ENCODE measurements at places on chromosomes 2 and 18.

DNA sequence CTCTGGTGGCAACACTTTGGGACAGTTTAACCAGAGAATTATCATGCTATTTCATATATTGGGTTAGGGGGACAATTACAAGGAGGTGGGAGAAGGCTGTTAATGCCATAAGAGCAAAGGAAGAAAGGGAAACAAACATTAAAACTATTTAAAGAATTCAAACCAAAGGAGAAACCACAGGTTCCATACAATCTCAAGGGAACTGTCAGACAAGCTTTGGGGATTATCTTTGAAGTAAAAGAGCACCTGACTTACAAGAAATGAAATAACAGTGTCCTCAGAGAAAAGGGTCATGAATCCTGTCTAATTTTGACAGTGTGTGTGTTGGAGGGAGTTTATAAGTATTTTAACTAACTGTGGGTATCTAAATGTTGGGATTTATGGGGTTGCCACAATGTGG, 44.4 kb downstream of the CERS6 start:
- DNase-seq, result no peak

- DNase-seq, result no peak
These were observed 400.3 kb upstream of the SMIM21 start for GRCh38 chr18:75827751-75828287.

GRCh38 chr2:10490806-10491291, 42.7 kb upstream of the ODC1 start:
- no peak for DNase-seq

GRCh38 chr2:174615871-174616436, 18.4 kb upstream of the WIPF1 start:
- DNase-seq, result no peak

GRCh38 chr2:239910404-239910803, 114.7 kb downstream of the NDUFA10 start:
- no peak for DNase-seq

- no peak for DNase-seq
These were observed 39.6 kb downstream of the ZFP36L2 start for GRCh38 chr2:43186679-43187374.

DNA sequence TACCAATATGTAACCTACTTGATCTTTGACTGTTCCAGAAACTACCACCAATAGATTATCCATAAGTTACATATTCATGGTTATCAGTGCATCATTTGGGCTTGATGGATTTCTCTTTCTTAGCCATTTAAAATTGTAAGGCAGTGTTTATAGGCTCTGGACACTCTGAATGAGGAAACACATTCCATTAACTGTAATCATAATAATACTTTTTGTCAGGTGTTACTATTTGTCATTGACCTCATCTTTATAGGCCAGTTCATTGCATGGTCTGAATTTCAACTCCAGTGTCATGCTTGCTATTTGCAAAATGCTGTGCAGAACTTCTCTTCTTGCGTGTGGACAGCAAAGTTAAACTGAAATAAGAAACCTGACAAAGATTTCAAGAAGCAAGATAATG, 1340.2 kb upstream of the ZEB2 start:
- DNase-seq, result no peak

- DNase-seq, result no peak
These were observed 34.4 kb upstream of the RPL37A start for GRCh38 chr2:216464104-216464720.

DNA sequence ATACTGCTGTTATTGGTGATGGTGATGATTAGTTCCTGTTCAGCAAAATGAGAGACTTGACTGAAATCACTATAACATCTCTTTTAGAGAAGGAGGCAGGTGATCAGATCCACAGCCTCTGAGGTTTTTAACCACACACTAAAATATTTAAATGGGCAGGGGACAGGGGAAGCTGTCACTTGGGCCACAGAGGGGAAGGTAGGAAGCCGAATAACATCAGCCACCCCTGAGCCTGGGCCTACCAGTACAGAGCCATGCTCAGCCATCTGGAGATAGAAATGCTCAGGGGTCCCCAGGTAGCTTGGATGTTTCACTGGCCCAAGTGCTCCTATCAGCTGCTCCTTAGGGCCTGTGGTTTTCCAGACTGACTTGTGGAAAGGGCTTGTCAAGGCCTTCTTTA, 122.3 kb downstream of the MRO start:
- DNase-seq, result no peak

DNA sequence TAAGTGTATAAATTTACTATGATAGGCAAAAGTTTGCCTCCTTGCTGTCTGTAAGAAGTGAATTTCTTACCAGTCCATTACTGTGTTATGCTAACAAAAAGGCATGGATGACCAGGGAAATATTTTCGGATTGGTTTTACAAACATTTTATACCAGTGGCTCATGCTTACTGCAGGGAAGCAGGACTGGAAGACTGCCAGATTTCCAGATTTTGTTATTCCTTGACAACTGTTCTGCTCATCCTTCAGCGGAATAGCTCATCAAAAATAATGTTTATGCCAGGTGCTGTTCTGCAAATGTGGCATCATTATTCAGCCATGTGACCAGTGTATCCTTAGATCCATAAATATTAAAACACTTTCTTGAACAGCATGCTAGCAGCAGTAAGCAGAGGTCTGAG, 40.4 kb upstream of the NETO1 start:
- no peak for DNase-seq

DNA sequence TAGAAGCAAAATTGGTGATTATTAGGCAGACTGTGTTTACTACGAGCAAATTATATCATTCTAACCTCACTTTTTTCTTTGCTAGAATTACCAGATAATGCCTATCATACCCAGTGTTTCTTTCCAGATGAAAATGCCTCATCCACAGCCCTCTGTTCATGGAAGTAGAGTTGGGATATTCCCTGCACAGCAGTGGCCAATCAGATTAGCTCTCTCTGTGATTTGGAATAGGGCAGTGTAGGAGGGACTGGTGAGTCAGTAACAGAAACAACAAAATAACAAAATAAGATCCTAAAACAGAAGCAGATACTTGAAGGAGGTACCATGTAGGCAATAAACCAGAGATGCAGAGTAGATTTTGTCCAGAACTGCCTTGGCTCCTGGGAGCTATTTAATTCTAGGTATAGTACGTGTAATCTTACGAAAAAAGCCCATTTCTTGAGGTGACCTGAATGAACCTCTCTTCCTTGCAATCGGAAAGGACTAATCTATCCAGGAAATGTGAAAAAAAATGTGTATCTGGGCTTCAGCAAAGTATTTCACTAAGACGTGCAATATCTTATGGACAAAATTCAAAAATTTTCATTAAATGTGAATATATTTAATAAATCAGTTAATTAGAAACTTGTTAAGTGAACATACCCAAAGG, 18.4 kb upstream of the TMEM17 start:
- DNase-seq, result no peak

GRCh38 chr18:10320791-10321190, 133.6 kb upstream of the APCDD1 start:
- DNase-seq, result no peak

GRCh38 chr2:198055716-198056115, 251.3 kb downstream of the PLCL1 start:
- DNase-seq, result no peak

- DNase-seq, result no peak
These were observed 313.0 kb upstream of the SLC39A10 start for GRCh38 chr2:195343942-195344530.

- DNase-seq, result no peak
These were observed 30.2 kb downstream of the PKP4 start for GRCh38 chr2:158486970-158487325.

DNA sequence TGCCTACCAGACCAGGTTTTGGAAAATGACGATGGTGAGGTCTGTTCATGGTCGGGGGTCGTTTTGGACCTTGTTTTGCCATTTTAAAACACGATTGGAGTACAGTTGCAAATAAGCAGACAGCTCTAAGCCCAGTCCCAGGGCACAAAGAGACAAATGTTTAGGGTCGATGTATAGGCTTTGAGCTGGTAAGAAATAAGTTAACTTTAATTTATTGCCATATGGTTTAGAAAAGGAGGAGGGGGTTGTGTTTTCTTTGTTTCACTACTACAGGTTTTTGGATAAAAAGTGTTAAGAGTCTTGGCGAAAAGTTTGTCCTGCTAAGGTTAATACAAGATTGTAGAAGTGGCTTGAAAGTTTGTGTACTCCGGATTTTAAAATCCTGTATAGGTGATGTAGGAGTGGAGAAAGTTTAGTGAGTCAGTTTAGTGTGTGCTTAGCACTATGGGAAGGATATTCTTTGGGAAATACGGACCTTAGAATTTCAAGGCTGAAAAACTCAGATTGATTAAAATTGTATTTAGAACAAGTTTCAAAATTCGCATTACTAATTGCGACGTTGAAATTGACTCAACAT, 1.3 kb downstream of the KCMF1 start:
- DNase-seq, result no peak

DNA sequence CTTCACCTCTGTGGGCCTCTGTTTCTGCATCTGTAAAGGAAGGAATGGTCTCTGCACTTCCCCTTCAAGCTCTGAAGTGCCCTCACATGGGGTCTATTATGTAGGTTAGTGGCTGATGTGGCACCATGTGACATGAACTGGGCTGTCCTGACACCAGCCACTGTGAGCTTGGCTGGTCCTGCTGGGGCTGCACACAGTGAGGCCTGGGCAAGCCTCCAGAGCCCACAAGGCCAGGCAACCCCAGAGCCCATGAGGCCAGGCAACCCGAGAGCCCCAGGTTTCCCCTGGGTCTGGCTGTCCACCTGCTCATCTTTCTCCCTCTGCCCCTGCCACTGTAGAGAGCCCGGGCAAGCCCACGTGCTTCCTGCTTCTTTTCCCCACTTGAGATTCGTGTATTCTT, 150.1 kb upstream of the SMAD2 start:
- no peak for DNase-seq

- DNase-seq, result no peak
These were observed 8.8 kb upstream of the RAPH1 start for GRCh38 chr2:203543898-203544328.

GRCh38 chr2:101930019-101930418, 61.7 kb upstream of the IL1R2 start:
- no peak for DNase-seq

- DNase-seq, result no peak
These were observed 3.9 kb upstream of the RPL31 start for GRCh38 chr2:100998235-100998573.

DNA sequence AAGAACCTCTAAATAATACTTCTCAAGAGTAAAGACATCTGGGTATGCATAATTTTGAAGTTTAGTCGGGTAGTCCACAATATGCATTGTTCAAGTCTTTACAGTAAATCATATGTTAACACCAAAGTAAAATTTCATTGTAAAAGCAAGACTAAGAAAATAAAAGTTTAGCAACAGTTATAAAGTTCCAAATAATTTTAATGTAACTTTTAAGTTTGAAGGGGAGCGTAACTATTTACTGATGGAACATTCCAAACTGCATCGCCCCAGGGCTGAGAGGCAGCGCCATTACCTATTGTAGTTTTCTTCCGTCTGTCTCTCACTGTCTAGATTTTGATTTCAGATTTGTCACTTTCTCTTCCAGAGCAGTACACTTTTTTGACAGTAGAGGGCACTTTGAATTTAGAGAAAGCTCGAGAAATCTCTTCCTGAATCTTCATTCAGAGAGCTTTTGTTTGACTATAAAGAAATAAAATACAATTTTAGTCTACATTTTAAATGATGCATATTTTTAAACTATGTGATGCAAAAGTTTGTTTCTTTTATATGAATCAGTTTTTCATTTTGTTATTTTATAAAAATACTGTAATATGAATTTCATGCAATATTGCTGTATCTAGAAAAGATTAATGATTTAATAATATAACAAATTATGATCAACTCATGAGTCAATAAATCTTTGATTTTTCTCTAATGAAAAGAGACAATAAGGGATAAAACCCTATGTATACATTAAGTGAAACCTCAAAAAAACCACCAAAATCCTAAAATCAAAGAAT, 389.8 kb downstream of the FIGN start:
- no peak for DNase-seq

- no peak for DNase-seq
These were observed 96.1 kb upstream of the ZEB2 start for GRCh38 chr2:144615866-144616565.

GRCh38 chr2:47077442-47078117, 77.5 kb downstream of the STPG4 start:
- DNase-seq, result no peak

DNA sequence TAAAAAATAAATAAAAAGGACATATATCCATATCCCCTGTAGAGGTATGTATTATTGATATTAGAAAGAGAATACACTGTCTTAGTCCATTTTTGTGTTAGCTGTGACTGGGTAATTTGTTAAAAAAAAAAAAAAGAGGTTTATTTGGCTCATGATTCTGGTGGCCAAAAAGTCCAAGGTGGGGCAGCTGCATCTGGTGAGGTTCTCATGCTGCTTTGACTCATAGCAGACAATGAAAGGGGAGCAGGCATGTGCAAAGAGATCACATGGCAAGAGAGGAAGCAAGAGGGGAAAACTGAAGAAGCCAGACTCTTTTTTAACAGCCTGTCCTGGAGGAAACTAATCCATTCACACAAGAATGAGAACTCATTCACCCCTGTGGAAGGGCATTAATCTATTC, 101.6 kb upstream of the MAP4K3 start:
- no peak for DNase-seq

DNA sequence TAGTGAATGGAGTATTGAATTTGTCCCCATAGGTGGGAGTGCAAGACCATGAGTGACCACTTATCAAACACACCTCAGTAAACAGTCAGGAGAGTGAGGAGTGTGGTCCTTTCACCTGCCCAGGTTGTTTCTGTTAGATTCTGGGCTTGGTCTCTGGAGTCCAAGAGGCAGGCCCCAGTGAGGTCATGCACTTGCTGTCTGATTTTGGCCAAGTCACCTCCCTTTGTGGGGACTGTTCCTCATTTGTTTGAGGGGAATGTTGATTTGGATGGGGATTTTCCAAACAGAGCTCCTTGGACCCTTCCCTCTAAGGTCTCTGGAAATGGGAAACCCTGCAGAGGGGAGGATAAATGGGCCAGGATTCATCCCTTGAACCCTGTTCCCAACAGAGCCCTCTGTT, 7.3 kb downstream of the IL1RN start:
- no peak for DNase-seq

- no peak for DNase-seq
These were observed 223.2 kb downstream of the ALK start for GRCh38 chr2:29698216-29698615.

GRCh38 chr2:96423291-96423690, 81.9 kb downstream of the NEURL3 start:
- no peak for DNase-seq

- no peak for DNase-seq
These were observed 82.5 kb upstream of the SERPINE2 start for GRCh38 chr2:224121406-224122067.

GRCh38 chr18:68083776-68084175, 567.3 kb upstream of the DSEL start:
- DNase-seq, result no peak

- no peak for DNase-seq
These were observed 92.7 kb downstream of the ZNF516 start for GRCh38 chr18:76402026-76402990.

DNA sequence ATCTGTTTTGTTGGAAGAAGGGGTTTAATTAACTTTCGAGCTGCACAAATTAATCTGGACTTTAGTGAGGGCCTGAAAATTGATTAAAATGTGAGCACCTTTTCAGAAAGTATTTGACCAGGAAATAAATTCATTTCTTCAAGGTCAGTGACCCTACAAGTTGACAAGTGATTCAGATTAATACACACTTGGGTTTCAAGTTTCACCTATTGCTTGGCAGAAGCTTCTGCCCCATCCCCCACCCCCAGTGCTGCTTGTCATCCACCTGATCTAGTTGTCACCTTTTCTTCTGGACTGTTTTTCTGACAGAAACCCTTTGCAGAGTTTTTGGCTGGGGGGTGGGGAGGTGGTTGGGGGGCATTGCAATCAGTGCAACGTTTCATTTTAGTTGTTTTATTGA, 46.2 kb downstream of the RPRM start:
- no peak for DNase-seq

GRCh38 chr2:130735200-130735599, 6.3 kb downstream of the GPR148 start:
- DNase-seq, result no peak

Data from hypothalamus (tissue), 51 donors.